ENCODE measurements at places on chromosomes 11 and 22. TPM values are rescaled to one million over a fixed set of nuclear protein-coding genes. Genes with fewer than 3 reads are reported as not detected.

CYP2D6 gene
- total RNA-seq: not detected

ARHGAP1 gene
- 17.3 TPM for total RNA-seq

GUCY1A2 gene
- under 0.01 TPM for total RNA-seq

RAG2 gene
- not detected for total RNA-seq

C11orf87 gene
- total RNA-seq: not detected

OR51B4 gene
- not detected for total RNA-seq

INTS4 gene
- total RNA-seq: 34.4 TPM

PPP1R14B gene
- total RNA-seq: 362 TPM

FAM181B gene
- total RNA-seq: 0.15 TPM

BDNF gene
- 8.5 TPM for total RNA-seq

SPTBN2 gene
- total RNA-seq: 26.3 TPM

CENATAC gene
- 20.8 TPM for total RNA-seq

ENTHD1 gene
- not detected for total RNA-seq

CECR2 gene
- 1.9 TPM for total RNA-seq

LIF gene
- 1.2 TPM for total RNA-seq

SEPTIN3 gene
- total RNA-seq: not detected

SIPA1 gene
- total RNA-seq: 42.1 TPM

RCN1 gene
- 417 TPM for total RNA-seq

CASP5 gene
- not detected for total RNA-seq

Data from epithelial cell of umbilical artery (primary cell).